ENCODE measurements at places on chromosomes 6 and 20.

- no peak for DNase-seq
Measured at GRCh38 chr6:31720196-31720770, 1.3 kb downstream of the LY6G6C start.

- no peak for DNase-seq
Measured at GRCh38 chr6:160058603-160059215, 62.9 kb upstream of the SLC22A1 start.

- DNase-seq: peak; percentile 74
Measured at GRCh38 chr6:33197431-33198048, 2.9 kb downstream of the RXRB start.

- peak; percentile 43 for DNase-seq
Measured at GRCh38 chr6:69594405-69594804, 202.4 kb downstream of the LMBRD1 start.

DNA sequence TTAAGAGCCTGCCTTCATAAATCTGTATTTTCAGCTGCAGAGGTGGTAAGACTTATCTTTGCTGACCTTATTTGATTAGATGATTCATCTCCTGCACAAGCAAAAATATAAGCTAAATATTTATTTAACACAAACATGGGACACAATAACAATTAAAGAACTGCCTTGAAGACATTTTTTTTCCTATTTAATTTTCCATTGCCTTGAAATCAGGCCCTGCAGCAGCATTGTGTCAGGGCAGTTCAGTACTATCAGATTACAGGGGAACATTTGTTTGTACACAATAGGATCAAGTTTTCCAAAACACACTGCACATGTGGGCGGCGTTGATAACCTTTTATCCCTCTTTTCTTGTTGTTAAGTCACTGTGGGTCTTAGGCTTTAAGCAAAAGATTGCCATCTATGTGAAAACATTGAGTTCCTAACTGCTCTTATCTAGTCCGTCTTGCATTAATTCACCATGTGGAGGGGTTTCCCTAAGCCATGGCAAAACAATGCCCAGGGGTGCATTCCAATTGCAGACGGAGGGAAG is 7.4 kb downstream of the ADGRF5 start:
- DNase-seq: no peak

- no peak for DNase-seq
Measured at GRCh38 chr20:59235226-59235625, 65.2 kb upstream of the EDN3 start.

DNA sequence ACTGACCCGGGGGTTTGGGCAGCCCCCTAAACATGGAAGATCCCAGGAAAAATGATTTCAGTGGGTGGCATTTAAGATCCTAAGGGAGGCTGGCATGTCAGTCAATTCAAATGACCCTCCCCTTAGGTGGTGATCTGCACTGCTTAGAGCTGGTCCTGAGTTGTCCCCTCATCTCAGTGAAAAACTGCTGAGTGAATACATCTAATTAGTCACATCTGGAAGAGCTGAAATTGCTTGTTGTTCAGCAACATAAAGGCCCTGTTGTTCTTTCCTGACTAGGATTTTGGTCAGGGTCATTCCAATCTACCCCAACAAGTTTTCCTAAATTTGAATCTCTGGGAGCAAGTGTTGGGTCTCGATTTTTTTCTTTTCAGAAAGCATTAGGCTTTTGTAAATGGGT is 126.4 kb downstream of the LCA5 start:
- DNase-seq: no peak

- DNase-seq: peak; percentile 39
Measured at GRCh38 chr20:38113401-38114325, 51.4 kb downstream of the TGM2 start.

Measured in LHCN-M2 (cell line).